GDM1 (cell line): ENCODE measurements at places on chromosomes 12 and 14.

- no peak for DNase-seq
These were observed 8.9 kb downstream of the ANKRD9 start for GRCh38 chr14:102500713-102501112.

GRCh38 chr12:6871052-6871957 lies 1.8 kb downstream of the SPSB2 start:
- DNase-seq = no peak

DNA sequence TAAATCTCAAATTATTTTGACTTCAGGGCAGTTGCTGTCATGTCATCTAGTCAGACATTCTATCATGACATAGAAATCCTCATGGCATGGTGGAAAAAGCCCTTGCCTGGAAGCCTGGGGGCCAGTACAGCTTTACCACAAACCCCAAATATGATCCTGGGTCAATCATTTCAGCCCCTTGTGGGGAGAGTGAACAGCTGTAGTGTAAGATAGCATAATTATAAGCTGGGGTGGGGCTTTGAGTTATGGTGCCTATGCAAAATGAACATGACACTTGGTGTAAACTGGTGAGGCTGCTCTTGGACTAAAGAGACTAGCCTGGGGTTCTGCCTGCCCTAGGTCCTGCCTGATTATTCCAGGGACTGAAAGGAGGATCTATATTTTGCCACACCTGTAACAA lies 207.7 kb upstream of the DDHD1 start:
- no peak for DNase-seq

GRCh38 chr12:117236456-117237001 lies 46.3 kb upstream of the FBXO21 start:
- peak; percentile 44 for DNase-seq

DNA sequence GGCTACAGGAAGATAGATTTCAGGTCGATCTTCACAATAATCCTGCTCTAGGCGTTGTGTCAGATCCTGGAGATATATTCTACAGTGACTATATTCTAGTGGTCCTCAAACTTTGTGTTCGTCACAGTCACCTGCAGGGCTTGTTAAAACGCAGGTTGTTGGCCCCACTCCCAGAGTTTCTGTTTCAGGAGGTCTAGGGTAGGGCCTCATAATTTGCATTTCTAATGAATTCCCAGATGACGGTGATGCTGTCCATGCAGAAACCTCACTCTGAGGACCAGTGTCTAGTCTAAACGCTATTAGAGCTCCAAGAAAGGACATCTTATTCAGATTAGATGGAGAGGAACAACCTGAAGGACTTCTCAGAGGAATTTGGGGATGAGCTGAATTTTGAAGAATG lies 13.2 kb upstream of the SLC6A13 start:
- no peak for DNase-seq

GRCh38 chr12:4439736-4440135 lies 5.9 kb downstream of the FGF6 start:
- DNase-seq = no peak

DNA sequence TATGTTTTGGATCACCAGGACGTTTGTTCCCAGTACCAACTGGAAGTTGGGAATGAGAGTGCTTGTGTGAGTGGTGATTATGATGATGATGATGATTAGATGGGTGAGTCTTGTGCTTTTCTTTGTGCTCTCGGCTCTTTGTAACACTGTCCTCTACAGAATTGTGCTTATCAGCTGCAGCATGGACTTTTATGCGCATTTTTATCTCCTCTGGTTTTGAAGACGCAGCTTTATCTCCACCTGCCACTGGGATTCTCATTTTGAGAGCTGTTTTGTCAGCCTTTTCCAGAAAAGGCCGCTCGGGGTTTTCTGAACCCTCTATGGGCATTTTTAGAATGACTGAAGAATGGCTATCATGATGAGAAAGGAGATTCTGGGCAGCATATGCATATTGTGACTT lies 11.5 kb upstream of the KANSL2 start:
- DNase-seq = no peak

DNA sequence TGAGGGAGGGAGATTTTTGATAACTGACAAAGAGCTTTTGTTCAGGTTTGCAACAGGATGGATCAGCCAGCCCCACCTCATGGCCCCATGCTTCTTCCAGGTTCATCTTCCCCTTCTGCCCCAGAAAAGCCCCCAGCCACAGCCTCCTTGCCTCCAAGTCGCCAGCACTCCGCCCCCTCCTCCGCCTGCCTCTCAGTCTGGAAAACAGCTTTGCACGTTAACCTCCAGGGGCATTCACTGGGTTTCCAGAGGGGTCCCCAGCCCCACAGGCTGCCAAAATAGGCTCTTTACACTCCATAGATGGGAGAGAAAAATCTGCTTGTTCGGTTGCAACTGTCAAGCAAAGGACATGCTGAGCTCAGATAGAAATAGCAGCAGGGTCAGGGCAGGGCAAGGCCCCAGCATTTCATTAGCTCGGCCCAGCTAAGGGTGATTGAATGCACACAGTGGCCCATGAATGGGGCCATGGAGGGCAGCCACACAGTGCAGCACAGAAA lies 253.6 kb downstream of the ZFP36L1 start:
- DNase-seq = no peak

- no peak for DNase-seq
These were observed 43.3 kb downstream of the GALNT8 start for GRCh38 chr12:4763549-4763948.

DNA sequence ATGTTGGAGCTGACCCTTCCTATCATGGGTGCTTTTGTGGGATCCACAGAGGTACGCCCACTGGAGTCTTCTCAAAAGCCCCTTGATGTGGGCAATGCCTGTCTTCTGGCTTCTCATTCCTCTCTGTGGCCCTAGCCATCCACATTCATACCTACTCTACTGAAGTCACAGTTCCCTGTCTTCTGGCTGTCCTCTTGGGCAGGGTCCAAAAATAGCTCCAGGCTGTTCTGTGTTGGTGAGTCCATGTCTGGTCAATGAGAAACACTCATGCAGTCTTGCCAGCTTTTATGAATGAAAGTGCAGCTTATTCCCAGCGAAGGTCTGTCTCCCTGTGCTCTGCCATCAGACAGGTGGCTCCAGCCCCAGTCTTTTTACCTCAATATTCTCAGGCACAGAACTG lies 135.9 kb upstream of the MDM1 start:
- DNase-seq = no peak

- no peak for DNase-seq
These were observed 32.6 kb downstream of the DDX11 start for GRCh38 chr12:31106101-31106803.

- DNase-seq = no peak
These were observed 530 bp downstream of the APAF1 start for GRCh38 chr12:98645572-98646067.
